ENCODE measurements at places on chromosomes 12 and 14.

DNA sequence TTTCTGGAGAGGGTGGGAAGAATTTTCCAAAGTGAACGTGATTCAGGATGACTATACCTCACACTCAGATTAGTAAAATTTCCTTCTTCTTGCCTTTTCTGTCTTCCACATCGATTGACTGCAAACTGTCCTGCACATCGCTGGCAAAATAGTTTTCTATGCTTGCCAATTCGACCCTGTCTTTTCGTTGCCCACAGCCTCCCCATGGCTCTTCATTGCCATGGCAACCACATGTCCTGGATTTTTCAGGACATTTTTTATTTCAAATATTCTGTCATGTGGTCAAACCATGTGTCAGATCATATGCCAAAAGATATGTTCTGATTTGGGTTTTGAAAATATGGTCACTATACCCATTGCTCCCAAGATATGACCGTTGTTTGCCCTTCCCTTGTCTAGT is 46.9 kb upstream of the OTX2 start:
- no peak for DNase-seq

DNA sequence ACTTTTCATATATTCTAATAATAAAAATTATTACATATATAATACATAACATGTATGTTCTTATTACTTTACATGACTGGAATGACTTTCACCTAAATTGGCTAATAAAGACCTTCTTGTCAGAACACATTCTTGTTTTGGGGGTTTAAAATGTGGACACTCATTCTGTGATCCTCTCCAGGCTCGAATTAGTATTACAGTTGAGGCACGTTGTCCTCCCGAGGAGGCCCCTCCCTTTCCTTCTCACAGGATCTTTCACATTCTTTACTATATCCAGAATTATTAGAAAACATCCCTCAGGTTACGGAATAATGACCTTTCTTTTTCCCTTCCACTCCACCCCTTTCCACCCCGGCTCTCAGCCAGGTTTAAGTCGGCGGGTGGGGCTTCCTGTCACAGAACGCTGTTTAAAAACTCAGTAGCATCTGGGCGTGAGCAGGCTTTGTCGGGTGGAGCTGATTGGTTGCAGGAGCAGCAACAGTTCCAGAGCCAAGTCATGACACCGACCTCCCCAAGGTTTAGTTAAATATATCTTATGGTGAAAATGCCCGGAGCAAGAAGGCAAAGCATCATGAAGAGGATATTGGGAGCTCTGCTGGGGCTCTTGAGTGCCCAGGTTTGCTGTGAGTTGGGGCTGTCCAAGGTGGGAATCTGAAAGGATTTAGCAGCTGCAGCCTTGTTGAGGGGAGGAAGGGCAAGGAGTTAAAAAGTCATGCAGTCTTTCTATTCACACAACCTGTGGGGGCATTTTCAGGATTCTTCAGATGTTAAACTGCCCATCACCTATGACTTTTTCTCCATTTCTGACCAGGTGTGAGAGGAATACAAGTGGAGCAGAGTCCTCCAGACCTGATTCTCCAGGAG is 396.7 kb upstream of the OR4E1 start:
- DNase-seq = no peak

DNA sequence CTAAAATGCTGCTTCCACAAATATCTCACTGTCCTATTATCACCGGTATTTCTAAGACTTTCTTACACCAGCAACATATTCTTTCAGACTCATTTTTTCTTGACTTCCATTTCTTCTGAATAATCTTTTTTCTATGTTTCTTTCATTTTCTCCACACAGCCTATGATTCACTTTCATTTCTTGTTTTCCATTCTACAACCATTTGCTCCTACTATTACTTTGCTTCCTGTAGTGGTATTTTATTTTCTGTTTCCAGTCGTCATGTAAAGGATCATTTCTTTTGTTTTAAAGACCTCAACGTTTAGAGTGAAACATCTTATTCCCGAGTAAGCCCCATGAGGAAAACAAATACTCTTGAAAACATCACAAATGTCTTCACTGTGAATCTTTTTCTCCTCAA is 182.2 kb upstream of the MDGA2 start:
- no peak for DNase-seq

DNA sequence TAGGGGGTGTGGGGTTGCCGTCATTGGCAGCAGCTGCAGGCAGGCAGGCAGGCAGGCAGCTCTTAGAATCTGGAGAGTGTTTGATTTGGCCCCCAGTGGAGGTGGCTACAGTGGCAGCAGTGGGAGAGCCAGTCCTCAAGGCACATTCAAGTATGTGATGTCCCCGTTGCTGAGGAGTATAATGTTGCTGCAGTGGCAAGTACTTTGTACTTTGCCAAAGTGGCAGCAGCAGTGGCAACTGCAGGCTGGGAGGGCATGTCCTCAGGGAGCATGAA is 147.1 kb downstream of the PAPOLA start:
- DNase-seq = no peak

- DNase-seq = no peak
Observed at GRCh38 chr12:3285570-3285969, 205.4 kb upstream of the PRMT8 start.

GRCh38 chr12:114623737-114624136 is 60.2 kb downstream of the TBX3 start:
- no peak for DNase-seq

- DNase-seq = peak; percentile 45
Observed at GRCh38 chr12:69415471-69416275, 54.5 kb upstream of the FRS2 start.

GRCh38 chr12:107650977-107651376 is 34.6 kb upstream of the PWP1 start:
- DNase-seq = no peak

- DNase-seq = no peak
Observed at GRCh38 chr14:52690983-52691760, 4.2 kb downstream of the ERO1A start.

DNA sequence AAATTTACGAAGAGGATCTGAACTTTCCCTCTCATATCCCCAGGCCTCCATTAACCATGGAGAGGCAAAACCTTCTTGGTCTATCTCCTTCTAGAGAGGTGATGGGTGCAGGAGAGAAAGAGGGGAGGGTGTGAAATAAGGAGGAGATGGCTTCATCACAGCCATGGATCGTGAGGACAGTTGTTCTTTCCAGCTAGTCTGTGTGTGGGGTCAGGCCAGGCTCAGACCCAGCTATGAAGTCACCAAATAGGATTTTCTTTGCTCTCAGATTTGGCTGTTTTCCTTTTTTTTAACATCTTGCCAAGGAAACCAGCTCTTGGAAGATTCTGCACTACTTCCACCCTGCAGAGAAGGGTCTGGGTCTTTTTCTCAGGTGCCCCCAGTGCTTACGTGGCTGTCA is 64.9 kb upstream of the FAM181A start:
- DNase-seq = no peak

DNA sequence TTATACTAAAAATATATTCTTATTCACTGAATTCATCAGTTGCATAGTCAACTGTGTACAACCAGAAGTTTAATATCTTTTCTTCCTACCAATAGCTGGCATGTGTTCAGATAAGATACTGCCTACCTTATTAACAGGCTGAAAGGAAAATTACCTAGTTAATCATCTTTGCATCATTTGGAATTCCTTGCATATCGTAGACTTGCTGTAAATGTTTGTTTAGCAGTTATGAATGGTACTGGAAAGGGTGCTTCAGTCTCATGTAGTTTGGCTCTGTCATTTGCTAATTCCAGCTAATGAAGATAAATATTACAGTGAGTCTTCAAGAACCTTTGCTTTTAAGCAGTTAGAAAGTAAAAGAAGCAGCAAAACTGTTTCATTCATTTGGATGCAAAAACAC is 84.4 kb downstream of the PPHLN1 start:
- DNase-seq = no peak

GRCh38 chr14:55454264-55455002 is 14.0 kb upstream of the TBPL2 start:
- DNase-seq = no peak

GRCh38 chr12:109739747-109740693 is 26.4 kb downstream of the FAM222A start:
- no peak for DNase-seq

DNA sequence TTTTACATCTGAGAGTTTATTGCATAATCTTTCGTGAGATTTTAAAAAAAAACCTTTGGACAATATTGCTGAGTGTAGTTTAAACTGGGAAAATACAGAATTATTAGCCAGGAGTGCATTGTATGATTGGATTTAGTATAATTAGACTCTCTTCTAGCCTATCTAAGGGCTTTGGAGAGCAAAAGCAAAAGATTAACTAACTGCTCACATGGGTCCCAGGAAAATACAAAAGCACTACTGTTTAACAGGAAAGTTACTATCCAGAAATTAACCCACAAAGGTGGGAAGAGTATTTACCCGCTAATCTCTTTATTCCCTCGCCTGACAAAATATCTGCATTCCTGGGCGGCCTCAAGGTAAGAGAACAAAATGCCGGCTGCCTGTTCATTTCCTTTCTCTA is 309.5 kb downstream of the ATXN7L3B start:
- no peak for DNase-seq

DNA sequence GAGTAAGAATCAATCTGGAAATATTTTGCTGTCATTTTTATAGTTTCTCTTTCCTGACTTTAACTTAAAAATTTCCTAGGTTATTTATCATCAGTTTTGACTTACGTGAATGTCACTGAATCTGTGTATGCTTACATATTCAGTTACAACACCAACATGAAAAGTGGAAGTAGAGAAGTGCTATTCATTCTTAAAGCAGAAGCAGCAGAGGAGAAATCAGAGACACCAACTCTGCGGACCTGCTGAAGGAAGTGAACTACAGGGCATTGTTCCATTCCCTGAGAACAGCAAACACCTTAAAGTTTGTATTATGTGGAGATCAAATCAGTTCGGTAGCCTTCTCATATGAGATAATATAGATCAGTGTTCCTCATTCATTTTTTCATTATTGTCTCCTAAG is 34.1 kb downstream of the RAD51B start:
- peak; percentile 75 for DNase-seq

- no peak for DNase-seq
Observed at GRCh38 chr12:99427104-99427503, 220.4 kb upstream of the GARIN6 start.

GRCh38 chr12:132247718-132248452 is 81.5 kb downstream of the GALNT9 start:
- no peak for DNase-seq

- DNase-seq = no peak
Observed at GRCh38 chr12:14936224-14936861, 2.0 kb downstream of the ERP27 start.

- no peak for DNase-seq
Observed at GRCh38 chr14:54895683-54896082, 6.9 kb downstream of the GCH1 start.

GRCh38 chr12:32047357-32048212 is 59.1 kb upstream of the BICD1 start:
- DNase-seq = no peak

DNA sequence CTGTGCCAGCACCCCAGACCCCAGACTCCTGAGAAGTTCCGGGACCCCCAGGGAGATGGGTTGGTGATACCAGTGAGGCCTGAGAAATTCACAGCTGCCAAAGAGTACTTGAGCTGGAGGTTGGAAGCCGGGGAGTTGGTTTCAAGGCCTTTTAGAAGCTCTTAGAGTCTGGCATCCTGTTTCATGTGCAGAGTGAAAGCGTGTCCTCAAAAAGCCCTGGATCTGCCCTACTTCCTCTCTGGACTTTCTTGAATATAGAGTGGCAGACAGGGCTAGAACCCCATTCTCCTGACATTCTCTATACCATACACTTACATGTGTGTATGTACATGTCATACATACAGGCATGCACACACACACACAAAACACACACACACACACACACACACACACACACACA is 31.3 kb upstream of the PPM1A start:
- no peak for DNase-seq

- no peak for DNase-seq
Observed at GRCh38 chr12:125221602-125222001, 156.4 kb downstream of the AACS start.

- DNase-seq = no peak
Observed at GRCh38 chr12:2239381-2239871, 186.6 kb downstream of the CACNA1C start.

- DNase-seq = no peak
Observed at GRCh38 chr14:90968025-90968424, 92.4 kb downstream of the RPS6KA5 start.

GRCh38 chr14:23409475-23409874 is 1.4 kb upstream of the MYH6 start:
- DNase-seq = no peak

DNA sequence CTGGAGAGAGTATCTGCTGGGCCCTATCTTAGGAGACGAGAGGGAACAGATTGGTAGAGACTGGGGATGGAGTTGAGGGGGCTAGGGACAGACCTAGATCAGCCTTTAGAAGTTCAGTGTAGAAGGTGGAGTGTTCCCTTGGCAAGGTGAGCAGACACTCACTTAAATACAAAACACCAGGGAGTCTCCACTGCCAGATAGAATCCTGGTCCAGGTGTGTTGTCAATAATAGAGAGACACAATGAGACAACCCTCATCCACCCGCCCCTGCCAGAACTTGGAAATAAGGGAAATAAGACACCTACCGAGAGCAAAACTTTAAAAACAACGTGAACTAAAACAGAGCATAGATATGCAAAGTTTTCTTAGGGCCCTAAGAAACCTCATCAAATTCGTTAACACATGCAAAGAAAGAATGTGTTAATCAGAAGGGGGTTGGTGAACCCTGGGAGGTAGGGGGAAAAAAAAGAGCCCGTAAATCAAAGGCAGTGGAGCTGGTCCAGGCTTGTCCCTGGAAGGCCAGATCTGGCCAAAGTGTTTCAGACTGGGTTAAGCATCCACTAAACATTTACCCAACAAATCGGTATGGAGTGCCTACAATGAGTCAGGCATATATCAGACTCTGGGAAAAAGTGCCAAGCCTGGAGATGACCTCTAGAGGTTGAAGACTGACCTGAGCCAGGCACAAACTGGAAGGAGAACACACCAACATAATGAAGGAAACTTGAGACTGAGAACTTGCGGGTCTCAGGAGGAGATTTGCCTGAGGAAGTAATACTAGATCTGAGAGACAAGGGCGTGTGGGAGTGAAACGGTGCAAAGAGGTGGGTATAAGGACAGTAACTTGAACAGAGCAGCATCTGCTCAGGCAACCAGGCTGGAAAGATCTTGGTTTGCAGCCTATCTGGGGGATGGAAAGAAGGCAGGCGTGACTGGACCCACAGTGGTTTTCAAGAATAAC is 37.0 kb upstream of the OTX2 start:
- no peak for DNase-seq

GRCh38 chr14:62768753-62769152 is 276.5 kb downstream of the KCNH5 start:
- no peak for DNase-seq

GRCh38 chr12:109296431-109296830 is 12.7 kb downstream of the FOXN4 start:
- DNase-seq = no peak

GRCh38 chr12:108757856-108758255 is 26.5 kb upstream of the CORO1C start:
- DNase-seq = no peak

DNA sequence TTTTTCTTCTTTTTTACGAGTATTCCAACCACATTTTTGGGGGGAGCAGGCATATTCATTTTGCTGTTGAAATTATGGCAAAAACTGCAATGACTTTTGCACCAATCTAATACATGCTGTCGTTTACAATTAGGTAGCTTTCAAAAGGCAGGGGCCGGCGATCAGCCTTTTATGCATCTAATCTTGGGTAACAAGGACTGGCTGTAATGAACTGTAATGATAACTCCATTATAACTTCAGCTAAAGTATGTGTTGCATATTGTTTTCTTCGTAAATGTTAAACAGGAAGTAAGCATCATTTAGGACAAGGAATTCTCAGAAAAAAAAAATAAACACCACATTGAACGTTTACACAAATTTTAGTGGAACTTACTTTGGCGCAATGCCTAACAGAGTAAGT is 30.3 kb upstream of the KLRF1 start:
- DNase-seq = no peak

GRCh38 chr12:102365365-102365764 is 115.0 kb downstream of the IGF1 start:
- DNase-seq = no peak
